Osteoblast (primary cell): ENCODE measurements at places on chromosomes 2 and 18. TPM values are rescaled to one million over a fixed set of nuclear protein-coding genes. Genes with fewer than 3 reads are reported as not detected.

The SERPINB3 gene
- not detected in 2 replicates for total RNA-seq

DNA sequence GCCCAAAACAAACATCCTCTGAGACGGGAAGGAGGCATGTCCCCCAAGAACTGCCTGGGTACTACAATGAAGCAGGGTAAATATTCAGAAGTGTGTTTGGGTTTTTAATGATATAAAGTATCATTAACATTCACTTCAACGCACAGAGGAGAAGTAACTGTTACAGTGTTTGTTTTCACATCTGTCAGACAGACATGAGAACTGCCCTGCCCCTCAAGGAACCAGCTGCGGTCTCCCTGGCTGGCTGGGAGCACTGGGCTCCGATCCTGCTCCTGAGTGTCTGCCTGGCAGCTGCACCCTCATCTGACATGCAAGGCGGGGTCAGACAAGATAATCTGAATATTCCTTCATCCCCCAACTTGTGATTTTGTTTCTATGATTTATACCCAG is 75.6 kb downstream of the MBP start:
- no peaks in the 10 kb centered on the region for H3K36me3 ChIP-seq
- peak; percentile 56 for DNase-seq
- H3K27me3 ChIP-seq: no peaks in the 10 kb centered on the region
- no peak overlapping the region for H3K27ac ChIP-seq
- no peak overlapping the region for H3K4me3 ChIP-seq

- H3K27me3 ChIP-seq: no peaks in the 10 kb centered on the region
- H3K36me3 ChIP-seq: no peaks in the 10 kb centered on the region
- H3K4me1 ChIP-seq: no peaks in the 10 kb centered on the region
- no peak overlapping the region for H3K27ac ChIP-seq
- H3K4me3 ChIP-seq: no peak overlapping the region
Observed at GRCh38 chr18:25134861-25135260, 217.1 kb downstream of the ZNF521 start.

DNA sequence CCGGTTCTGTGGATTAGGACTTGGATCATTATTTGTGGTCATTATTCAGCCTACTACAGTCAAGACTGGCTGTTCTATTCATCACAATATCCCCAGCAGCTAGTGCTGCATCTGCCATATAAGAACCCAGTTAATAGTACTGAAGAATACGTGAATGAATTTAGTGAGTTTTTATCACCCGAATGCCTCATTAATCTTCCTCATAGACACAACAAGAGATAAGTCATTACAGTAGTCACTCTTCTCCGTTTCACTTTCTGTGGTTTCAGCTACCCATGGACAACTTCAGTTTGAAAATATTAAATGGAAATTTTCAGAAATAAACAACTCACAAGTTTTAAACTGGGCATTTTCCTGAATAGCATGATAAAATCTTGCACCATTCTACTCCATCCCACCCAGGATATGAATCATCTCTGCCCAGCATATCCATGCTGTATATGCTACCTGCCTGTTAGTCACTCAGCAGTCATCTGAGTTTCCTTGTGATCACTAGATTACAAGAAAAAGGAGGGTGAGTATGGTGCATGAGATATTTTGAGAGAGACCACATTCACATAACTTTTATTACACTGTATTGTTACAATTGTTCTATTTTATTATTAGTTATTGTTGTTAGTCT is 363.7 kb upstream of the CHAC2 start:
- H3K36me3 ChIP-seq: no peaks in the 10 kb centered on the region
- no peak overlapping the region for H3K4me3 ChIP-seq
- H3K27ac ChIP-seq: no peak overlapping the region
- no peak for DNase-seq
- peaks cover 12% of the 10 kb centered on the region for H3K4me1 ChIP-seq

DNA sequence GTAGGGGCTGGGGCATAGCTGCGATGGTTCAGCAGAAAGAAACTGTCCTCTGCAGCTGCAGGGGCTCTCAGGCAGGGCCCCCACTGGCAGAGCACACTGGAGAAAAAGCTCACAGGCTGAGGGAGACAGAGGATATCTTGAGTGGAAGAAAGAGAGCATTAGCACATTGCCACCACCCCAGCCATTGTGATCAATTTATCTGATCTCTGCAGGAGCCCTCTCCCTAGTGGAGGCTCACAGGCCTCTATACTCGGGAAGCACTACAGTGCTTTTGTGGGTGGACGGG is 801 bp upstream of the SFTPB start:
- H3K36me3 ChIP-seq: no peaks in the 10 kb centered on the region
- no peak overlapping the region for H3K4me3 ChIP-seq
- DNase-seq: peak; percentile 84
- H3K27me3 ChIP-seq: peaks cover 3% of the 10 kb centered on the region
- peaks cover 11% of the 10 kb centered on the region for H3K4me1 ChIP-seq
- no peak overlapping the region for H3K27ac ChIP-seq

DNA sequence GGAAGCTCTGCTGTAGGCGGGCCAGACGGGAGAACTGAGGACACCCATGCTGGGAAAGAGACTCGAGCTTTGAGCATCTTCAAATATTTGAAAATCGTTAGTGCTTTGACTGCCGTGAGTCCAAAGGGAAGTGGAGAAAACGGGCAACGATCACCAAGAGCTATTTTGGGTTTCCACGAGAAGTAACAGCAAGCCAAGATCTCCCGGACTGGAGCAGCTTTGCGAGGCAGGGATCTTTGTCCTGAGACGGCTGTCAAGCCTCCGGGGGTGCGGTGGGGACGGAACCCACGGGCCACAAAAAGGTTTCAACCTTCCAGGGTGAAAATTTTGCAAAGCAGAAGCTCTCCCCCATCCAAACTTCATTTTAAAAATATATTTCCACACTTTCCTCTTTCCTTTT is 195.8 kb downstream of the NDUFA10 start:
- H3K4me3 ChIP-seq: no peak overlapping the region
- no peak overlapping the region for H3K27ac ChIP-seq
- H3K4me1 ChIP-seq: no peaks in the 10 kb centered on the region
- no peak for DNase-seq
- H3K27me3 ChIP-seq: no peaks in the 10 kb centered on the region

DNA sequence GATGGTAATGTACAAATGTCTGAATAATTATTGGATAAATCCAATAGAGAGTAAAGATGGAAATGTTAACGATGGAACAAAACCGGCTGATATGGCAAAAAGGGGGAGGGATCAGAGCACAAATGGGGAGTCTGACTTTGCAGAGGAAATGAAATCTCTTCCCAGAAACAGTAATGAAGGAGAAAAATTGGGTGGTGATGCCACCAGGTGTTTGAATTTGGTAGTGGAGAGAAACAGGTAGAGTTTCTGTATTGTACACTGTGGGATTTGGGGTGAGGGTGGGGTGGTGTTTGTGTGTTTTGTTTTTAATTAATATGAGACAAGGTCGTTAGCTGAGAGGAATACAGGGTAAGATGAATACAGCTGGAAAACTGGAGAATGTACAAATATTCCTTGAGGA is 20.4 kb upstream of the XDH start:
- H3K4me1 ChIP-seq: peaks cover 2% of the 10 kb centered on the region
- no peak overlapping the region for H3K27ac ChIP-seq
- no peaks in the 10 kb centered on the region for H3K27me3 ChIP-seq
- H3K4me3 ChIP-seq: no peak overlapping the region
- DNase-seq: no peak
- H3K36me3 ChIP-seq: no peaks in the 10 kb centered on the region

- H3K4me3 ChIP-seq: no peak overlapping the region
- no peaks in the 10 kb centered on the region for H3K27me3 ChIP-seq
- H3K36me3 ChIP-seq: no peaks in the 10 kb centered on the region
- no peak for DNase-seq
- H3K4me1 ChIP-seq: no peaks in the 10 kb centered on the region
- no peak overlapping the region for H3K27ac ChIP-seq
Observed at GRCh38 chr2:66198873-66199272, 236.1 kb upstream of the MEIS1 start.

GRCh38 chr2:130241041-130241707 is 42.9 kb upstream of the TUBA3E start:
- no peaks in the 10 kb centered on the region for H3K27me3 ChIP-seq
- H3K36me3 ChIP-seq: no peaks in the 10 kb centered on the region
- no peak overlapping the region for H3K4me3 ChIP-seq
- no peaks in the 10 kb centered on the region for H3K4me1 ChIP-seq
